Gastrocnemius medialis (tissue), 4 donors: ENCODE measurements at places on chromosomes 12 and 14.

DNA sequence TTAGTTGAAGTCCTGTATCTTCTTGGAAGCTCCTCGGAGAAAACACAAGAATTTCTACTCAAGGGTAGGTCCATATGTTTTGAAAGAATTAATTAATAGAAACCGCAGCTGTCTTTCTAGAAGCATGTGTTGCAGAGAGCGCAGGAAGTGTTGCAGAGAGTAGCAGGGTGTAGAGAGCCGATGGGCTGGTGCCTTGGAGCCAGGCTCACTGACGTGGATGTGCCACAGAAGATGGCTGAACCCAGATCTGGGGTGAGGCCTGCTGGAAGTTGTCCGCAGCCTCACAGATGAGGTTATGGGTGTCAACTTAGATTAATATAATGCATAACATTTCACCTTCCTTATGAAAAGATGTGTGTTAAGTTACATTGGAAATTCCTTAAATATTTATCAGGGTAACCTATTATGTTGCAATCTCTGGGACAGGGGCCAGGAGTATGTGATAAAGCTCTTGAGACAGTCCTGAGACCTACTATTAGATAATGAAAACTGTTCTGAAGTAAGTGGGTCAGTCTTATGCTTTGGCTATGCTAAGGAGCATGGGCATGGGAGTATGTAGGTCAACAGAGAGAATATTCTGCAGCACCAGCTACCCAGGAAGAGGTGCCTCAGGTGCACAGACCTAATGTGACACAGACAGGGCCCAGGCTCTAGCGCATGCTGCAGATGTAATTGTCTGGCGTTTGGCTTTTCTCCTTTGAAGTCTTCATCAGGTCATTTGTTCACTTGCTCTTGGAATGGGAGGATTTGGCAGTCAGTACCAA, 973.3 kb downstream of the BCL11B start:
- DNase-seq, result no peak
- no peaks in the 10 kb centered on the region for H3K4me1 ChIP-seq
- no peak overlapping the region for H3K27ac ChIP-seq
- no peaks in the 10 kb centered on the region for H3K36me3 ChIP-seq
- H3K27me3 ChIP-seq, result no peaks in the 10 kb centered on the region

DNA sequence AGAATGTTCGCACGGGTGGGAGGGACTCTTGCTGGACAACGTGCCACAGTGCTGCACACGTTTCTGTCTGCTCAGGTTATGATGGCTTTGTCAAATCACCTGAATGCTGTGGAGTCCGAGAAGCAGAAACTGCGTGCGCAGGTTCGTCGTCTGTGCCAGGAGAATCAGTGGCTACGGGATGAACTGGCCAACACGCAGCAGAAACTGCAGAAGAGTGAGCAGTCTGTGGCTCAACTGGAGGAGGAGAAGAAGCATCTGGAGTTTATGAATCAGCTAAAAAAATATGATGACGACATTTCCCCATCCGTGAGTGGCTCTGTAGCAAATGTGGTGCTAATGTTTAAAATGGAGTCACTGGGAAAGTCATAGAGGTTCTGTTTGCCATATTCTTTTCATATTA, 28.5 kb downstream of the KLC1 start:
- no peak overlapping the region for H3K4me3 ChIP-seq
- no peaks in the 10 kb centered on the region for H3K27me3 ChIP-seq
- DNase-seq, result no peak
- H3K36me3 ChIP-seq, result peaks cover 77% of the 10 kb centered on the region
- H3K27ac ChIP-seq, result no peak overlapping the region

DNA sequence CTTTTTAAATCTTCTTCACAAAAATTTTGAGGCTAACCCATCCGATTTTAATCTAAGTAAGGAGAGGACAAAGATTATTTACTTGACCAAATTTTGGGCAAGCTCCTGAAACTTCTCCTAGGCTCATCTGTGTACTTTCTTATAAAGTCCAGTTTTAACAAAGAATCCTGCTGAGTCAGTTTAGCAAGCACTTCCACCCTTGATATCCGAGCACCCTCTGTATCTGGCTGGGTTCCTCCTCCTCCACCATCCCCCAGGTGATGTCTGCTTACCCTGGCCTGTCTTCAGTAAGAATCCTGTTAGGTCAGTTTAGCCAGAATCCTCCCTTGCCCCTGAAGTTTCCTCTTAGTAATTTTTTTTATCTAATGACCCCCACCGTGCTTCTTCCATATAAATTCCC, 140.5 kb downstream of the PHLDA1 start:
- H3K36me3 ChIP-seq, result no peaks in the 10 kb centered on the region
- no peaks in the 10 kb centered on the region for H3K27me3 ChIP-seq
- DNase-seq, result no peak
- H3K4me3 ChIP-seq, result no peak overlapping the region
- H3K27ac ChIP-seq, result no peak overlapping the region

DNA sequence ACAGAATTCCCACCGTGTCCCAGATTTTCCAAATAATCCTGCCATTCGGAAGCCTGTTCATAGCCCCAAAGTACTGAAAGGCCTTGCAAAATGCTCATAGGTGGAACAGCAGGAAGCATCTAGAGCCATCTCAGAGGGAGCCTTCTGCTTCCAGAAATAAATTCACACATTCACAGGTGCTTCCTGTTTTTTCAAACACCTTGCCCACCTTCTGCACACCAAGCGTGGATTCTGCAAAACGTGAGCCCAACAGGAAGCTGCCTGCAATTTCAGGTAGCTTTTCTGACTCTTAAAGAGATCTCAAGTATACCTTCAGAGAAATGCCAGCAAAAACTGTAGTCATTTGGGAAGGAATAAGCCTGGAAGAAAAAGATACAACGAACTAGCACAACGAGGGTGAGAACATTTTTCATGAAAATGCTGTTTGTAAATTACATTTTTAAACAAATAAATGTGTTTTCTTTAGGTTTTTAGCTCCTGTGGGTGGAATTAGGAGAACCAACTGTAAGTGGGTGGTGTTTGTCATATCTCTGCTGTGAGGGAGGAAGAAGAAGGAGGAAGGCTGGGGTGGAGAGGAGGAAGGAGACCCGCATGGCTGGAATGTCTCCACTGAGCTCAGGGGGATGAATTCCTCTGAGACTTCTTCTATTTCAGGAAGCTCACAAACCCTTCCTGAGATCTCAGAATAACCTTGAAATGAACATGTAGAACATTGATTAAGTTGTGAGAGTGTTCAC, at the start of gene IFNG-AS1:
TSS of gene IFNG-AS1 (plus strand) at position 264 of the 737 bp plus-strand sequence.
- no peaks in the 10 kb centered on the region for H3K36me3 ChIP-seq
- H3K27ac ChIP-seq, result no peak within 1 kb of the TSS
- no peak for DNase-seq
- no peaks in the 10 kb centered on the region for H3K27me3 ChIP-seq
- no peaks in the 10 kb centered on the region for H3K4me1 ChIP-seq

DNA sequence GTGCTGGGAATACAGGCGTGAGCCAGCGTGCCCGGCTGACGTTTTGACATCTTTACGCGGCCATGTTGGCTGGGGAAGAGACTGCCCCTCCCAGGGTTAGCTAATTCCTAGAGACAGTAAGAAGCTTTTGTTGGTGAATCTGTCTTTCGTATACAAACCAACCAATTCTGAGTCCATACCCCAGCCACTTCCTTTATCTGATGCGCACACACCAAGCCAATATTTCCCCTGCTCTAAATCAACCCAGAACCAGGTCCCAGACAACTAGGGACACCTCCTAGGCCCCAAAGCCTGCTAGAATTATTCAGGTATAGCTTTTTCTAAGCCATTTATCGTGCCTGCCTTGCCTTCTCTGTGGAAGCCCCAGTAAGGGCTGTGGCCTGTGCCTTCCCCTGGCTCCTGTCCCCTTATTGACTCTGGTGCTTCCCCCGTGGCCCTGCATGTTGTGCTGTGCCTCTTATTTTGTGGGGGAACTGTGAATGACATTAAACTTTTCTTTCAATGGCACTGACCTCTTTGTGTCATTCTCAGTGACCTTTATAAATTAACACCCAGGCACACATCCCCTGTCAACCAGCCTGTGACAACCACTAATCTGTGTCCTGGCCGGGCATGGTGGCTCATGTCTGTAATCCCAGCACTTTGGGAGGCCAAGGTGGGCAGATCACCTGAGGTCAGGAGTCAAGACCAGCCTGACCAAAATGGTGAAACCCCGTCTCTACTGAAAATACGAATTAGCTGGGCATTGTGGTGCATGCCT, 10.7 kb upstream of the EVL start:
- H3K27ac ChIP-seq, result no peak overlapping the region
- no peak for DNase-seq
- H3K4me3 ChIP-seq, result no peak overlapping the region
- H3K27me3 ChIP-seq, result no peaks in the 10 kb centered on the region
